ENCODE measurements at places on chromosomes 6 and 20.
A peak's percentile ranks its signal among the peaks of the same experiment; 100 is the strongest.

- DNase-seq: no peak
Observed at GRCh38 chr6:90184334-90185298, 112.0 kb downstream of the BACH2 start.

DNA sequence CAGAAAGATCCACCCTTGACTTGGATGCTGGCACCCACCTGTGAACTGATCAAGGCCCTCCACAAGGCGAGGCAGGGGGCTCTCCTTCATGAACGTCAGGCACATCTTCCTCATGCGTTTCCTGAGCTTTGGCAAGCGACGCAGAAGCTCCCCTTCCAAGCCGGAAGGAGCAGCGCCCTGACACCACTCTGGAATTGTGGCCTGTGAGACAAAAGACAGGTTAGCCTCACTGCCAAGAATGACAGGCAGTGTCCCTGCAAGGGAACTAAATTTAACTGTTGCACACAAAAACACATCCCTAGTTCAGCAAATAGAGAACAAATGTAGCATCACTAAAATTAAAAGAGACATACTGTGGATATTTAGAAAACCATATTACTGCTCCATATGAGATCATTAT, 42.0 kb upstream of the LYRM2 start:
- no peak for DNase-seq

GRCh38 chr20:1163653-1164052, 21.1 kb downstream of the TMEM74B start:
- no peak for DNase-seq

- DNase-seq: no peak
Observed at GRCh38 chr6:11413117-11413687, 124.3 kb upstream of the TMEM170B start.

DNA sequence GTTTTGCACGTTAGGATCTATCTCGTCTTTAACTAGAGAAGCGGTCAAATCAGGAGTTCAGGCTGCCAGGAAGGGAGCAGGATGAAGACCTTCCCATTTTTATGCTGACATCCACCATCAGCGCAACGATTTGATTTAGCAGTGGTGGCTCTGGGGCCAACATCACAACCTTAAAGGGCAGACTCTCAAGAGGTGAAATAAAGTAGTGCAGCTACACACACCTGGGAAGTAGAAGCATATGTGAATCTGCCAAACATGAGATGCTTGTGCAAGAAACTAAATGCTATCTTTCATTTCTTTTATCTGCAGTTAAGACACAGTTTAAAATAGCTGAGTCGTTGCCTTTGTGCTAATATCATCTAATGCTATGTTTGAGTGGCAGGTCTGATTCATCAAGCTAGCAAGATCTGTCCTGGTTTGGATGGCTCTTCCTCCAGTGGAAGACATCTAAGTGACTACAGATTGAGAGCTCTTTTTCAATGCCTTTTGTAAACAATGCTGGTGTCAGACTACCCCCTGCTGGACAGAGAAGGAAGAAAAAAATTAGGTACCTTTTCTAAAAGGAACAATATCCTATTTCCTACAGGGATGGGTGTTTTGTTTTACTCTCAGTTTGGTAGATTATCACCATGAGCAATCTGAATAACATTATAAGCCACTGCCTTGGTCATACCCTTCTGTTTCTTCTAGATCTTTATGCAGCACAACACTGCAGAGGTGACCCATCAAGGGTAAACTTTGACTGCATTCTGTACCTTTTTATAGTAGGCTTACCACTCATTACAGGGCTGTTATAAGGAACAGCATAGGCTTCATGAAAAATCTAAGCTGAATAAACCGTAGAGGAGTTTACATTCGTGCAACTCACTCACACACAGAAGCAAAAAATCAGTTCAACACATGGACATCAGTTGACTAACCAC, 171.6 kb upstream of the FBXL4 start:
- peak; percentile 58 for DNase-seq

DNA sequence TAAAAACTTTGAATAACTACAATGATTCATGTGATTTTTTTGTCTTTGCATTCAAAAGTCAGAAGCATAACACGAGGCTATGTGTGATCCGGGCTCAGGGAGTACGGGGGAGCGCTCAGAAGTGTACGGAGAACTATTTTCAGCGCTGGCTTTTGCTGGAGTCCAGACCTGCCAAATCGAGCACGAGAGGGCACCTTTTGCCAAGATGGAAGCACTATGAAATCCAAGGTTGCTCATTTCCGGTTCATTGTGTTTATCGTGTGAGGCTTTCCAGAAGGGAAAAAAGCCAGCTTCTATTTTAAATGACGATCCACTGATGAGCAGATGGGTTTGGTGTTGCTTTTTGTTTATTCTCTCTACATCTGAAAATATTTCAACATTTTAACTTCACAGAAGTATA, 11.3 kb downstream of the RAMACL start:
- peak; percentile 51 for DNase-seq

GRCh38 chr6:36389353-36389752, 1.9 kb upstream of the ETV7 start:
- no peak for DNase-seq

DNA sequence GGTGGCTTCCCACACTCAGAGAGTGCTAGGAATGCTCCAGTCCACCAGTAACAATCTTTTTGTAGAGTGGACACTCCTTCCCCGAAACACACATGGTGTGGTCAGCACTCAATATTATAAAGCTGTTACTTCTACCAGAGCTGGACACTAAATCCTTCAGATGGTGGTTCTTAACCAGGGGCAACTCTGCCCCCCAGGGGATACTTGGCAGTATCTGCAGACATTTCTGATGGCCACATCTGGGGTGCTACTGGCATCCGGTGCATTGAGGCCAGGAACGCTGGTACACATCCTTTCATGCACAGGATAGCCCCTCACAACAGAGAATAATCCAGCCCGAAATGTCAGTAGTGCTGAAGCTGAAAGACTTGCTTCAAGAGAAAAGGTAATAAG, 124.4 kb downstream of the NFATC2 start:
- no peak for DNase-seq

DNA sequence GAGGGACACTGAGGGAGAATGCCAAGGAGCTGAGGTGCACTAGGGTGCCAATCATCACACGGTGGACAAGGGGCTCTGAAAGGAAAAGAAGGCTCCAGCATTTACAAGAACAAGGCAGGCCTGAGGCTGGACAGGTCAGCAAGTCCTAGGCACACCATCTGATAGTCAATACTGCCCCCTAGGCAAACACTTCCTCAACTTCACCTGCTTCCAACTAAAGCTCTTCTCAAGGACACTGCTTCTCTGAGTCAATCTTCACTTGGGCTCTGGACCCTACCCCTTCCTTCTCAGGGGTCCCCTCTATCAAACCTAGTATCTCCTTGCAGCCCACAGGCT, 37.7 kb upstream of the SLC4A11 start:
- DNase-seq: peak; percentile 7

DNA sequence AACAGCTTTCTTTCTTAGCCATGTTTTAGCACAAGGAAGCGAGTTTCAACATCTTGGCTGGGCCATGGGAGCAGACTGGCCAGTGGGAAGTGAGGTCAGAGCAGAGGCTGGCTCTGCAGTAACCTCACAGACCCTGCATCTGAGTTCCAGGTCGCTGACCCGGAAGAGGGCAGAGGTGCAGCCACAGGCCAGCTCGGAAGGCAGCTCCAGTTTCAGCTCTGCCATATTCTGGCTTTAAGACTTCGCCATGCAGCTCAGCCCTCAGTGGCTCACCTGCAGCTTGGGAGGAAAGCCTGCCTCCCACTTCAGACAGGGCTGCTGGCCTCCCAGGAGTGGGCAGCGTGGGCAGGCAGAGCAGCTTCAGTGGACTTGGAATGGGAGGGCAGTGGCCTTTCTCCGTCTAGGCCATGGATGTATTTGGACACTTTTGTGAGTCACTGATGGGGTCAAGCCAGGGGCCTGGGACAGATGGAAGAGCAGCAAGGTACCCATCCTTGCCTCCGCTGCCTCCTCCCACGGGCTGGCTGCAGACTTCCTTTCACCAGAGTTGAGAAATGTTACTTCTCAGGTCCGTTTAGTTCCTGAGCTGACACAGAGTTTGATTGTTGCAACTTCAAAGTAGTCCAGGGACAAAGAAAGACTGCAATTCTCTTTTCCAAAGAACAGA, 18.5 kb downstream of the CST8 start:
- no peak for DNase-seq

- DNase-seq: no peak
Observed at GRCh38 chr6:153125032-153125431, 6.0 kb downstream of the RGS17 start.

- no peak for DNase-seq
Observed at GRCh38 chr6:142811923-142812322, 133.1 kb downstream of the HIVEP2 start.

DNA sequence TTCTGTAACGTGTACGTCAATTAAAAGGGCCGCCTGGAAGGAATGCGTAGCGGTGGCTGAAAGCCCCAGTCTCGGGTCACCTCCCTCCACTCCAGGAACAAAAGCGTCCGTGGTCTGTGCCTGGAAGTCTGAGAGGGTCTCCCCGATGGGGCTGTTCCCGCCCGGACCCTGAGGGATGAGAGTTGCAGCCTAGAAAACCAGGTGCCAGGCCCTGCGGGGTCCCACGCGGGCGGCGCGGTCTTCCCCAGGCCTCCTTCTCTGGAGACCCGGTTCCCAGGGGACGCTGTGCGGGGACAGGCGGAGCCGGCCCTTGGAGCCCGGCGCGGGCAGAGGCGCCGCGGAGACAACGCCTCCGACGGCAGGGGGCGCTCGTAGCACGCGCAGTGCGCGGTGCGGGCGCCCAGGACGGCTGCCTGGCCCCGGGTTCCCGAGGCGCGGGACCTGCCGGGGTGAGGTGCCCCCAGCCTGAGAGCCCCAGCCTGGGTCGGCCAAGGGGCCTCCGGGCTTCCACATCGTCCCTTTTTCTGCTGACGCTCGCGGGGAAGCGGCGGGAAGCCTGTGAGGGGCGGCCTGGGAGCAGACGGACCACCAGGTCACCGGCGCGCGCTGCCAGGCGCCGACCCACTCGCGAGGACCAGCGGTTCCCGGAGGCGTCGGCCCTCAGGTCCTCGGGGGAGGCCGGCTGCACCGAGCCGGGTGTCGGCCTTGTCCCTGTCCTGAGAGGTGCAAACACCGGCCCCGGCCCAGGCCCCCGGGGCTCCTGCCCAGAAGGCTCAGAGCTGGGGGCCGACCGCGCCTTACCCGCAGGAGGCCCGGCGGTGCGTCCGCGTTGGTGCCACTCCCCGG, 5.3 kb upstream of the FOXC1 start:
- peak; percentile 30 for DNase-seq

- no peak for DNase-seq
Observed at GRCh38 chr20:23112595-23112994, 26.5 kb upstream of the CD93 start.

- no peak for DNase-seq
Observed at GRCh38 chr6:27492631-27493190, 19.8 kb upstream of the ZNF184 start.

- DNase-seq: peak; percentile 97
Observed at GRCh38 chr6:127102299-127102698, 16.2 kb upstream of the RSPO3 start.

DNA sequence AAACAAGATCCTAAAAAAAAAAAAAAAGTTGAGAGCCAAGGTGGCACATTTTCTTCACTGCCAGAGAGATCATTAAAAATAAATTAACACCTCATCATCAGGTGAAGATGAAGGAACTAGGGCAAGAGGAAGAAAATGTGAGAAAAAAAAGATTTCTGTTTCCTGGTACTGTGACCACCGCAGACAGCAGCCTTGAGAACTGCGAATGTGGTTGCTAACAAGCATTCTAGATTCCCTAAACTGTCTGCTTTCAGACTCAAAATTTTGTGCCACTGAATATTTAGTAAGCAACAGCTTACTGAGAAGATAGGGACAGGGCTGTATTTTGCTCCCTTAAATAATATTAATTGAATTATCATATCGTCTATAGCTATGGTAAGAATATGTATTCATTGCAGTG, 24.1 kb upstream of the MBOAT1 start:
- no peak for DNase-seq

DNA sequence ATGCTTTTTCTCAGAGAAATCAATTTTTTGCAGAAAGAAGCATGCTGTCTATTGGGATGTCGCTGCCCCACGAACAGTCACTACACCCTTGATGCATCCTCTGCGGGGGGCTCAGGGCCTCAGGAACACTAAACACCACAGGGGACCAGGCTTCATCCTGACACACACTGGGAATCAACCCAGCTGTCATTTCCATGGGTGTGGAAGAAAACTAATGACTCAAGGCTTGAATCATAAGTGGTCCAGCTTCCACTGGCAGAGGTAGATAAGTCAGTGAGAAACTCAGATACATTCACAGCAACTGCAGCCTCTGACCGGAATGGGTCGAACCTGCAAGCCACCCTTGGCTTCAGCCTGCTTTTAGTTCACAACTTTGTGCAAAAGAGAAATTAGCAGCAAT, 81.3 kb upstream of the SPTLC3 start:
- peak; percentile 50 for DNase-seq

- no peak for DNase-seq
Observed at GRCh38 chr6:150409576-150410066, 40.8 kb downstream of the IYD start.

GRCh38 chr20:41135187-41135887, 2.0 kb upstream of the PLCG1 start:
- DNase-seq: no peak

GRCh38 chr6:16146028-16146427, 17.1 kb downstream of the MYLIP start:
- no peak for DNase-seq

GRCh38 chr20:35698298-35699126, 640 bp downstream of the NFS1 start:
- DNase-seq: no peak

DNA sequence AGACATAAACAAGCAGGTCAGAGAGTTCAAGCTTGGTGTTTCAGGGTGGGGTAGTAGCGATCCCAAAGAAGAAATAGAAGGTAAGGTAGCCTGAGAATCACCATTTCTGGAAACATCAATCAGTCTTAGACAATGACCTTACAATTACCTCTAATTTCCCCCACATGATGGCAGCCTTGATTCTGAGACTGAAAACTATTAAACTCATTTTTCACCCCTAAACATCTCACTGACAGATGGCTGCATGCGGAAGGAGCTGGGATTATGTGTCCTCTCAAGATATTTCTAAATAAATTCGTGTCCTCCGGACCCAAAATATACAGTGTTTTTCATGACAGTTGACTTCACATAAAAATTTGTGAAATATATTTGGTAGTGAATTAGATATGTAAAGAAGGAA, 61.0 kb downstream of the KIF6 start:
- no peak for DNase-seq

DNA sequence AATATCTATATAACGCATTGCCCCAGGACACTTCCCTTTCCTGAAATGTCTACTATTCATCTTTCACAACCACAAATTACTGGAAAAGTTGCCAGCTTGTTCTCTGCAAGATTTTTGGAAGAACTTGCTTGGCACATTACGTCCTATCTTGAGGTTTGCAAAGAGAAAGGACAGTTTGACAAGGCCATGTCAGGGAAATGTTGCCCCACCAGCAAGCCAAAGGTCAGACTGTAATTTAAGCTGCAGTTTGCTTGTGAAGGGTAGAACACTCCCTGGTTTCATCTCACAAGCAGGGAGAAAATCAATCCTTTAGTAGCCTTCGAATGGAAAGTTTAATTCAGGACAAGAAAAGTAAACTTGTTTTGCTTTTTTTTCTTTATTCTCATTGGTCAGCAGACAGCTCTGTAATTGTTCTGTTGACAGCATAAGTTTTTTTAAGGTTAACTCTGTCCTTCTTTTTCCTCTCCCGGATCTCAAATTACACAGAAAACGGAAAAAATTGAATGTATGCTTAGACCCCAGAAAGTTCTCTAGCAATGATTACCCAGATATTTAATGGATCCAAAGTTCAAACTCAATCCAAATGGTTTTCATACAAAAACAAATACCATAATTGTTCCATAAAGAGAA, 541.8 kb upstream of the NRSN1 start:
- no peak for DNase-seq

- DNase-seq: no peak
Observed at GRCh38 chr20:29742699-29743100, 1514.8 kb upstream of the DEFB115 start.
